Activated T-helper 17 cell treated with anti-CD3 and anti-CD28 coated beads, Interleukin-2, amount 50 U/mL, for 72 hours (primary cell): ENCODE measurements at places on chromosomes 7 and 10.

DNA sequence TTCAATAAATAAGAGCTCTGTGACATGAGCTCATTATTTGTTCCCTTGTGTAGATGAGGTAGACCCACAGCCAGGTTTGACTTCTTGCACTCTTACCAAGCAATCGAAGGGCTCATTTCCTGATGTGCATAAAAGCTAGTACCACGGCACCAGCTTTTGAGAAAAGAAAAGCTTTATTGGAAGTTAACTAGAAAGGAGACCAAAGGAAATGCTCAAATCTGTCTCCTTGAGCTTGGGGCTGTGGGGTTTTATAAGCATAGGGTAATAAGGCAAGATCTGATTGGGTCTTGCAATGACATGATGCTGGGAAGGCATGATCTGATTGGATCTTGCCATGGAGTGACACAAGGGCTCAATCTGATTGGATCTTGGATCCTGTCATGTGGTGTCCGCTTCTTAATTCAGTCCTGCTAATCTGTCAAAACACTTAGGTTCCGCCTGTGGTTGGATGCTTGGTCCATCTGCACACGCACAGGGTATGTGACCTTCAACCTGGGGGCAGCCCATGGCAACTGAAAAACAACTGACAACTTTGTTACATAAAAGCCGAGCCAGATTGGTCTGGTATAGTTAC, 47.8 kb upstream of the FRMD4A start:
- H3K27ac ChIP-seq: no peak overlapping the region
- no peaks in the 10 kb centered on the region for H3K36me3 ChIP-seq
- peaks cover 27% of the 10 kb centered on the region for H3K27me3 ChIP-seq
- H3K4me1 ChIP-seq: peaks cover 10% of the 10 kb centered on the region
- no peak for ATAC-seq

GRCh38 chr10:94065787-94066186, 72.1 kb downstream of the PLCE1 start:
- H3K36me3 ChIP-seq: no peaks in the 10 kb centered on the region
- no peaks in the 10 kb centered on the region for H3K4me1 ChIP-seq
- peaks cover 14% of the 10 kb centered on the region for H3K27me3 ChIP-seq
- ATAC-seq: no peak
- no peak overlapping the region for H3K4me3 ChIP-seq

GRCh38 chr7:71461572-71461971, 329.6 kb downstream of the GALNT17 start:
- no peaks in the 10 kb centered on the region for H3K27me3 ChIP-seq
- H3K27ac ChIP-seq: no peak overlapping the region
- H3K4me3 ChIP-seq: no peak overlapping the region

GRCh38 chr7:157439149-157439548, 102.3 kb downstream of the DNAJB6 start:
- no peak for ATAC-seq
- H3K27ac ChIP-seq: peak overlapping the region; percentile 2
- no peak overlapping the region for H3K4me3 ChIP-seq
- no peaks in the 10 kb centered on the region for H3K27me3 ChIP-seq
- H3K4me1 ChIP-seq: peaks cover 8% of the 10 kb centered on the region
